BJ (cell line): ENCODE measurements at places on chromosomes 16 and 17. TPM values are rescaled to one million over a fixed set of nuclear protein-coding genes. Genes with fewer than 3 reads are reported as not detected.

DNA sequence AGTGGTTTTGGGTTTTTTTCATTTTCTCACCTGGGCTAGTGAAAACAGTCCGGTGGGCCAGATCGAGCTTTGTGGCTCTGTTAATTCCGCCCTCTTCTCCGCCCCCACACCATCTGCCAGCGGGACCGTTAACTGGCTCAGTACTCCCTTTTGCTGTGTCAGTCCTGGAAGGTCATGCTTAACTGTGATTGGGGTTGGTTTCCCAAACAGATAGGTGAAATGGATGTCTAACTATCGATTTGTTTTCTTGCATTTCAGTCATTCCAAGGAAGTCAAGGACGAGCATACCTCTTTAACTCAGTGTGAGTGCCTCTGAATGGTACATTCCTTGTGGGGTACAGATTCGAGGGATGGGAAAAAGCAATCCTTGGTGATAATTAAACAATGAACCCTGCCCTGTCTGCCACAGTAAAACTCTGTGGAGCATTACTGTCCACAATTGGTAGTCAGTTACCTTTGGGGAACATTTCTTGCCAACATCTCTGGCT lies 56.7 kb downstream of the YPEL2 start:
- no peak for DNase-seq

DNA sequence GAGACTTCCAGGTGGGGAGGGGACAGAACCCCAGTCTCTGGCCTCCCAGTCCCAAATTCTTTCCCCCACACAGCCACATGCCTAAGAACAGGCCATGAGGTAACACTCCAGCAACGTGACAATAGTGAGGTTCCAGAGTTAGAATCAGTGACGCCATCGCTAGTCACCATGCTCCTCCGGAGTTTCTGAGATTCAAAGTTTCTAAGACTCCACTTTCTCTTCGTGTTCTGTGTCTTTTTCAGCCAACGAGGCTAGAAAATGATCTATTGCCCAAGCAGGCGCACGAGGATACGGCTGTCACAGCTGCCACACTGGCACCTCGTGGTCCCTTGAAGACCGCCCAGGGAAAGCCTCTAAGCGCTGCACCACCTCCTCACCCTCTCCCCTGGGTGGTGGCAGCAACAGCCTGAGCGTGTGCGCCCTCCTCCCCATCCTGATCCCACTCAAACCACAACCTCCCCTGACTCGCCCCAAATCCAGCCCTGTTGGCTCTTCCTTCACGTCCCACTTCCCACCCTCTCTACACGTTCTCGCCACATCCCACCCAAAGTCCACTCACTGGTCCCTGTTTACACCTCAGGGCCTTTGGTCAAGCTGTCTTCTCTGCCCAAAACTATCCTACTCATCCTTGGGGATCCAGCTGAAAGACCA lies 1.0 kb downstream of the MCRIP1 start:
- DNase-seq: no peak

ASPSCR1 gene
- 12.0 and 15.4 TPM in 2 replicates for polyA plus RNA-seq

- no peak for DNase-seq
Measured at GRCh38 chr16:50977138-50977537, 173.9 kb downstream of the SALL1 start.

SYT17 gene
- polyA plus RNA-seq: 0.09 TPM in 1 of 2 replicates, not detected in the other

DNA sequence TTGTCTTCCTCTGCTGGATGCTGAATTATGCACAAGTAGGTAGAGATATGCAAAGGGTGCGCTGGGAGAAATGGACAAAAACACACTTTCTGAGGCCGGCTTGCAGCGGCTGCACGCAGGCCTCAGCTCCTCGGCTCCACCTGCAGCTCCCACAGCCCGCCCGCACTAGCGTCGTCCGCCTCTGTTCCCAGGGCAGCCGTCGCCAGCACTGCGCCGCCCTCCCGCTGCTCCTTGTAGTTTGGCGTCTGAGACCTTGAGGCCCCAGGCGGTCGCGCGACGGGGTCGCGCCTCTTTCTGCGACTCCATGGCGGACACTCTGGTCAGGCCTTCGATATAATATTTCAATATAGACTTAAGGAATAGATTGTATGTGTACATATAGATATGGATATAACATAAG lies 24.8 kb downstream of the SLFN12 start:
- no peak for DNase-seq

MAPK7 gene
- polyA plus RNA-seq: 6.0 and 10.7 TPM in 2 replicates

- no peak for DNase-seq
Measured at GRCh38 chr17:74467221-74467951, 952 bp downstream of the CD300A start.

GRCh38 chr17:45677770-45678169 lies 106.3 kb upstream of the CRHR1 start:
- DNase-seq: no peak
